Coronary artery (tissue), 2 donors: ENCODE measurements at places on chromosomes 7 and 10.

DNA sequence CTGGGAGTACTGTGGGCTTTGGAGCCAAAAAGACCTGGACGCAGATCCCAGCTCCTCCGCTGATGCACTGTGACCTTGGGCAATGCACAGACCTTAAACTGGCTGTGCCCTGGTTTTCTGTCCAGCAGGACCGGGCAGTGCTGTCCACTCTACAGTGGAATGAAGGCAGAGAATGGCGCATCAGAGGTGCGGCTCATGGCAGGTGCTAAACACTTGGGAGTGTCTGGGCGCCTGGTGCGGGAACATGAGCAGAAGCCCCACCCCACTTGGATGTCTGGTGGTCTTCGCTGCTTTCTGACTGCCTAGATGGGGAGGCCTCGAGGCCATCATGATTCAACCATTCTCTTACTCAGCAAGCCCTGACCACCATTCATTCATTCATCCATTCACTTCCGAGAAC, 153.7 kb downstream of the GRK5 start:
- DNase-seq, result no peak

DNA sequence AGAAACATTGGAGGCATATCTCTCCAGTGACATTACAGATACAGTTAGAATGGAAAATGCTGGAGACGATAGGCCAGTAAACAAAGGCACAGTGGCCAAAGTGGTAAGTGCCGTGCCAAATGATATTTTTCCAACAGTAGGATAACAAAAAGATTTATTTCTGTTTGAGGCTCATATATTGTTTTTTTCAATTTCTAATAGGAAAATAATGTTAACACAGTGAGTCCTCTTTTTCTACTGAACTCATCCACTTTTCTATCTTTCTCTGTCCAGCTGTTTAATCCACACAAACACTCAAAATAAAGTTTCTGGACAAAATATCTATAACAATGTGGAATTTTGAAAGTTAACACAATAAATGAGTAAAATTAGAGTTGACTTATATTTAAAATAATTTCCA, 201.3 kb downstream of the SEMA3E start:
- DNase-seq, result no peak

GRCh38 chr10:7792541-7792940, 4.6 kb downstream of the ATP5F1C start:
- DNase-seq, result no peak

DNA sequence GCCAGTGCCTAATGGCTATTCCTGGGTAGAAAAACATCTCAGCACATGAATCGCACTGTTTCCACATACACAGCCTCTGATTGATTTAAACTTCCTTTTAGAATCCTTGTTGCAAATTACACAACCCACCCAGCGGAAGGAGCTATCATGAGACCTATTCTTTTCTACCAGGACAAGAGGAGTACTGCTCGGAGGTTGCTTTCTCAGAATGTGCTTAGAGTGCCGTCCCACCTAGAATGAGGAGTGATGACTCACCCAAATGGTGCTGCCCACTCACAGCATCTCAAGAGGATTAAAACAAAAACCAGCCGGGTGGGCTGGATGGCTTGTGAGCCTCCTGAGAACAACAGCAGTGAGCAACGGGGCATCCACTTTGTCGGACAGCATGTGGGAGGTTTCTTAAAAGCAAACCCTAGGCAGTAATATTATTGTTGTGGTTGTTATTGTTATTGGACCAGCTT, 128.9 kb downstream of the DGKI start:
- DNase-seq, result no peak

GRCh38 chr10:124906551-124907001, 35.3 kb upstream of the ZRANB1 start:
- DNase-seq, result peak; percentile 79
